ENCODE measurements at places on chromosomes 12 and 14.

DNA sequence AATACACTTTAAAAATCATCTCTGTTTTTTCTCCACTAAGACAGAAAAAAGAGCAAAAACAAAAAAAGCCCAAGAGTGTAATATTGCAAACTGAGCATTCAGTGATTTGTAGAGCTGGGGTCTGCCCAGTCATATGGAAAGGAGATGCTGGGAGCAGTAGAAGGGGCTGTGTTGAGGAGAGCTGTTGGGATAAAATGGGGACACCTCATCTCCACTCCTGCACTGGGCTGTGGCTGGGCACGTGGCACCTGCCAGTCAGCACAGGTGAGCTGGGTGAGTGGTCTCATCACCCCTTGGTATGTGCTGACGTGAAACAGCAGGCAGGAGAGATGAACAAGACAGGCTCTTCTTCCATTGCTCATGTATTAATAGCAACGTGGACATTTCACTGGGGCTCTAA, 217.4 kb downstream of the C12orf42 start:
- no peak for DNase-seq

- no peak for DNase-seq
These were observed 3.1 kb upstream of the ANKRD33 start for GRCh38 chr12:51884676-51885229.

DNA sequence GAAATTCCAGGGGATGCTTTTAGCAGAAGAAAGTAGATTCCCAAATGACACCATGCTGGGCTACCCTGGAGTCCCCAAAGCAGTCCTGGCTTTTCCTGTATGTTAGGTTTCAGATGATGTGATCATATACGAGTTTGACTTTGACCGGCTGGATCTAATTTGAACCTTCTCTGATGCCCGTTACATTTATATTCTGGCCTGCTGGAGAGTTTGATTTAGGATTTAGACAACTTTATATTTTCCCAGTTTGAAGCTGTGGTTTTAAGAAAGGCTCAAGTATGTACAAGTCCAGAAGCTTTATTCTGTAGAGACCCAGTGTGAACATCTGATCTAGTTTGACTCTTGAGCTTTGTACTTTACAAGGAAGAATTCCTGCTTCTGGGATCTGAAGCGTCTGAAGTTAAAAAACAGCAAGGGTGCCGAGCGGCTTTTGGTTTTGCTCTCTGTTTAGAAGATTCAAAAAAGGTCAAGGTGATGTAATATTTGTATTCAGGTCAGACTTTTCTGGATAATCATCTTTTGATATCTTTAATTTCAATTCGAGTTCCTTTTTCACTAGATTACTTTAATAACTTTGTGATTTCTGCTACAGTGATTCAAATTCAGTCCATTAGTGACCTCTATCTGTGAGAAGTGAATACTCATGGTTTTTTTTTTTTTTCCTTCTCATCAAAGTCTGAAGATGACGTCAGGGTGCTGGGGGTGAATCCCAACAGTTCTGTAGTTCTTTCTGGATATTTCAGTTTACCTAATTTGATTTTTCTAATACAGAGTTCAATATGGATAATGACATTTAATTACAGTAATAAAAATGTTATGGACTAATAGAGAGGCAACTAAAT, 6.3 kb downstream of the FLRT2 start:
- DNase-seq, result no peak

DNA sequence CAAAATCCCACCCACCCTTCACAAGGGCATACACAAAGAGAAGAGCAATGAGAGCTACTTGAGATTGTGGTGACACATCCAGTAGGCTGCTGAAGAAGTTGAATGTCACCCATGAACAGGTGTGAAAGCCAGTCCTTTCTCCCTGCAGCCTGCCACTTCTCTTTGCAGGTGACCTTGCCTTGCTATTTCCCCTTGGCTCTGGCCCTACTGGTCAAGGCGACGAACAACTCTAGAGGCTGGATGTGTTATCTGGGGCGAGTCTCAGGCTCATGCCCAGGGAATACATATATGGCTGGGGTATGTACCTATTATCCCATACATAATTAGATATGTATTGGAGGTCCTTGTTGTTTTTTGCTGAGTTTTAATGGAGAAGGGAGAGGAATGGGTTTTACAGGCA, 70.2 kb upstream of the EGLN3 start:
- no peak for DNase-seq

DNA sequence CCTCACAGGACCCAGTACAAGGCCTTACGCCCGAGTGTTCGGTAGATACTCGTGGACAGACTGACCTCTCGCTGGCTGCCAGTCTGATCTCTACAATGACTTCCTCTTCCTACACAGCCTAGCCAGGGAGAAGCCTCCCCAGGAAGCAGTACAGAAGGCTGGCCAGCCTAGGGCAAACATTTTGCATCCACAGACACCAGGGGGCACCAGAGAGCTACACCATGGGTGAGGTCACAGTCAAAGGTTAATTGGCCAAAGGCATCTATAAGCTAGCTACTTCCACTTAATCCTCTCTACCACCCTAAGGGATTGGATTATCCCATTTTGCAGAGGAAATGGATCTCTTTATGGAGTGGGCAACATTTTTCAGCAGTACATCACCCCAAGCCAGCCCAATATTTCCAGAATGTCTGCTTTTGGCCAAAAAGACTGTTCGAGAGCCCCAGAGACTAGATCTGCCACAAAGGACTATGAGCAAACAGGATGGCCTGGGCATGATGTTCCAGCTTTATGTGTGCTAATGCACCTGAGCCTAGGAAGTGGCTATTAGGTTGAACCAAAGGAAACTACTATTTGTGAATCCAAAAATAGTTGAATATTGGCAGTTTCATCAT, 14.6 kb upstream of the PNMA1 start:
- peak; percentile 95 for DNase-seq

DNA sequence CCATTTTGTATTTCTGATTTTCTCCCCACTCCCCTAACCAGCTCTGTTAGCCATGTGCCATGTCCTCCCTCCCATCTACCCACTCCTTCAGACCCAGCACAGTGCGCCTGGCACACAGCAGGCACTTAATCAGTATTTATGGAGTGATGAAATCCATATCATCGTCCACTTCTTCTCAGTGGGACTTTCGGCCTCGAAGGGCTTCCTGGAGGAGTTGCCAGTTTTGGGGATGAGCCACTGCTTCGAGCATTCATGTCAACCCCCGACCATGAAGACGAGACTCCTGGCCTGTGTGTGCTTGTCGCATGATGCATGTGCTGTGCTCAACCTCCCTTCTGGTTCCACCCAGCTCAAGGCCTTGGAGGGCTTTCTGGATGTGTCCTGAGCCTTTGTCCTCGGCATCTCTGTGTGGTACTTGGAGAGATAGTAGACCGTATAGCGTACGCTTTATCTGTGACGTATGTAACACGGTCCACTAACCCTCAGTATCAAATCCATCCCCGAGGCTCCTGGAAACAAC, 119.5 kb upstream of the RTL1 start:
- no peak for DNase-seq

DNA sequence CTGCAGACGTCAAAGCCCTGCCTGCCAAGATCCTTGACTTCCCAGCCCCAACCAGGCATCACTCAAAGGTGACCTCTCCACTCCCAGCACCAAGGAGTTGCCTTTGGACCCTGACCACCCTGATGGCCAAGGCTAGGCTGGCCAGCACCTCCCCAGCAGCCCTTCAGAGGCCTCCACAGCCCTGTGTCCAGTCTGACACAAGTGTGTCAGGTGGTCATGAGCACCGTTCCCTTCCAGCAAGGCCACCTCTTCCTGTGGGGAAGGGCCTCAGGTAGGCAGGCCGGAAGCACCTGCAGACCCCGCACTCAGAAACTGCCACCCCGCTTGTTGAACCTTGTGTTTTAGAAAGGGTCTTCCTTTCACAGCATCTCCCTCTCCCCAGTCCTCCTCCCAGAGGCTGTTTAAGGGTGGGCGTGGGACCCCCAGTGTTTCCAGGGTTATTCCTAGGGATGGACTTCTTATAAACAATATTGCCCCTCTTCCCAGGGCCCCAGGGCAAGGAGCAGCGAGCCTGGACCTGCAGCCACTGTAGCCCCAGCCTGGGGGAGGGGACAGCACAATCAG, 13.2 kb upstream of the INF2 start:
- DNase-seq, result no peak

- DNase-seq, result no peak
These were observed 23.7 kb upstream of the OSBPL8 start for GRCh38 chr12:76583301-76583700.

GRCh38 chr14:60197629-60198303, 32.6 kb upstream of the DHRS7 start:
- DNase-seq, result no peak

DNA sequence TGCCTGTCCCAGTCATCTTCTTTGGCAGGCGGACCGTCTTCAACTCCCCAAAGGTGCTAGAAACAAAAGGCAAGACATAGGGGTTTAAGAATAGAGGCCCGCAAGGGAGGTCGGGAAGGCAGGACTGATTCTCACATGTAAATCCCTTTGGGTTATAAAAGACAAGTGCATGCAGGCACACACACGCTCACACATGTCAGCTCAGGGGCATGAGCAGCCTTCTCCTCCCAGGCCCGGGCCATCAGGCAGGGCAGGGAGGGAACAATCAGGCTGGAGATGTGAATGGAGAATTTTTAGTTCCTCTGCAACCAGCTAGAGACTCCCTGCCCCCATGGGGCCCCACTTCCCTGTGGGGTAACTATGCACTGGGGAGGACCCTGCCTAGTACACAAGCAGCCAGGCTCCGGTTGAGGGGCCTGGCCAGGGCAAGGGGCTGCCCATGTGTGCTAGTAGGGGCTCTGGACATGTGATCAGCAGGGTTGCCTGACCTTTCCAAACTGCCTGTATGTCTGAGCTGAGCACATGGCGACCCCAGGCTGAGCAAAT, 107.2 kb downstream of the RBM19 start:
- DNase-seq, result no peak

GRCh38 chr12:95774311-95775045, 16.1 kb downstream of the NTN4 start:
- no peak for DNase-seq

DNA sequence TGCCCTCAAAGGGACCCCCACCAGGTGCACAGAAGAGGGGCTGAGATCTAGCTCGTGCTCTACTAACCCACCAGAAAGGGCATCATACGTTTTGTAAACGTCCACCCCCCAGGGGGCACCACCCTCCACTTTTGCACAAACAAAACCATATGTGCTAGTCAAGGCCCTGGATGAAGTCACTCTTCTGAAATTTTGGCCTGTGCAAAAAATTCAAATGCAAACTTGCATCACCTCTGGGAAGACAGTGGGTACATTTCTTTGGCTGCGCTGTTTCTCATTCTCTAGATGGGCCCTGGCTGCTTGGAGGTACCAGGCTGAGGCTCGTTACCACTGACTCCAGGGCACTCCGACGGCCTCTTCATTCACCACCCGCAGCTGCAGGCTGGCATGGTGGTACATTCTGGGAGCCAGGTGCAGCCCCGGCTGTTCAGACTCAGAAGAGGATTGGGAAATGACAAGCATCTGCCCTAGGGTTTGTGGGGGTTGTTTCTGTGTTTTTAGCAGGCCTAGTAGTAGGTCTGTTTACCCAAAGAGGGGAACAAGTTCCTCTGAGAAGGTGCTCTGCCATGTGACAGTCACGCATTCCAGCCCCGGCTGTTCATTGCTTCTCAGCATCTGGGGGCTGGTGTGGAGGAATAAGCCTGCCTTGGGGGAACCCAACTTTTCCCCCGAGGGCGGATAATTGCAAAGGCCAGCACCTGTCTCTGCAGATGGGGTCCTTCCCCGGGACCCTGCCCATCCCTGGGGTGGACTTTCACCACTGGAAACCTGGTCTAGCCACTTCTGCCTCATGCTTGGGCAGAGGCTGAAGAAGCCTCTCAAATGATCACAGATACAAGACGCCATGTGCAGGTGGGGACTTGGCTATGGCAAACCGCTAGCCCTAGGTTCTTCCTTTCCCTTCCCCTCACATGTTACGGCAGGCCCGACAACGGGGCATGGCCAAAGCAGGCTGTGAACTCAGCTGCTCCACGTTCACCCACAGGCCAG, 147.6 kb downstream of the DPF3 start:
- no peak for DNase-seq

DNA sequence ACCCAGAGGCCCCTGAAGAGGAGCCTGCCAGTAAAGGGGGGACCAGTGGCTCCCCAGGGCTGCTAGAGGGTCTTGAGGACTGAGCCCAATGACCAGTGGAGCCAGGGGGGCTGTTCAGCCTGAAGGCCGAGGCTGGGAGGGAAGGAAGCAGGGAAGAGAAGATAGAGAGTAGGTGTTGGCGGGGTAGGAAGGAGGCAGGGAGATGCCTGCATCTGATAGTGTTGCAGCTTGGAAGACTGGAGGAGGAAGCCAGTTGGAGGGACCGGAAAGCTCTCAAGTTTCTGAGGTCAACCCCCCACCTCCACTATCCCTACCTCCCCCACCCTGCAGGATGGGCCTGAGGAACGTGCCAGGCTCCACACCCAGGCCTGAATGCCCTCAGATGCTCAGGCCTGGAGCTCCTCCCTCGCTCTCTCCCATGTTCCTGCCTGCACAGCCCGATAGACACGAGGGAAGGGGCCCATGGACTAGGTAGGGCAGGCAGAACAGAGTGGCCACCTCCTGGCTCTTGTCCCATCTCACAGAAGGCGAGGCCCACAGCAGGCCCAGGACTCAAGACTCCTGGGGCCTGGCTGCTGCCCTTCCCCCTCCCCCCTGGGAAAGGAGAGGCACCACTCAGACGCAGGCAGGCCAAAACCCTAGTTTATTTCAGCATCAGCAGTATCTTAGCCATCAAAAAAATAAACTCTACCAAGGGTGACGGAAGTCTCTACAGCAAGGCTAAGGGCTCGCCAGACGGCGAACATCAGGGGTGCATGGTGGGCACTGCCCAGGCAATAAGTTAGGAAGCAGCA, 3.4 kb downstream of the CKB start:
- no peak for DNase-seq

- DNase-seq, result no peak
These were observed 1513.6 kb upstream of the SEL1L start for GRCh38 chr14:83047059-83047830.

- DNase-seq, result no peak
These were observed 1493.1 kb upstream of the FLRT2 start for GRCh38 chr14:84036840-84037239.

- no peak for DNase-seq
These were observed 260.8 kb downstream of the RASSF9 start for GRCh38 chr12:85575120-85576096.

DNA sequence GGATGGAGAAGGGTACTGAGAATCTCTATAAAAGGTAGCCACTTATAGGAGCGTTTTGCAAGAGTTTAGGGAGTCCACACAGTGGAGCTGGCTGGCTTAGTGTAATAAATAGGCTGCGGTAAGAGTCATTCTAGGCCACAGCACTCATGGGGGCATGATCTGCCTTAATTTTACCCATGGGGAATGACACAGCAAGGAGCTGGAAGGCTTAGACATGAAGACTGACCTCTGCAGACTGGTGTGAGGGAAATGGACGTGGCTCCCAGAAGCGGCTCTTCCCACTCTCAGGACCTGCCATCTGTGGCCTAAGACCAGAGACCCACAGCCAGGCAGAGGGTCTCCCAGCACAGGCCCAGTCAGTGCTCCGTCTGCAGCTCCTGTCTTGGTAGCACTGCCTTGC, 173.3 kb downstream of the PPM1H start:
- DNase-seq, result no peak

GRCh38 chr12:118959985-118960560, 21.3 kb upstream of the SRRM4 start:
- no peak for DNase-seq

GRCh38 chr12:52517888-52518287, 2.3 kb downstream of the KRT5 start:
- DNase-seq, result no peak

- DNase-seq, result no peak
These were observed 303.5 kb upstream of the NPAS3 start for GRCh38 chr14:32635061-32635719.

All from CD4-positive, alpha-beta T cell treated with Interleukin-17A for 4 hours (primary cell).